ENCODE measurements at places on chromosomes 2 and 18. TPM values are rescaled to one million over a fixed set of nuclear protein-coding genes. Genes with fewer than 3 reads are reported as not detected.

The HOXD8 gene
- total RNA-seq = 5.7 TPM

The CDH2 gene
- total RNA-seq = 32.4 TPM

The STPG4 gene
- total RNA-seq = not detected

The TSPYL6 gene
- total RNA-seq = not detected
